ENCODE measurements at places on chromosomes 13 and 19.

GRCh38 chr19:34273121-34273520 lies 18.8 kb downstream of the GARRE1 start:
- DNase-seq: no peak

DNA sequence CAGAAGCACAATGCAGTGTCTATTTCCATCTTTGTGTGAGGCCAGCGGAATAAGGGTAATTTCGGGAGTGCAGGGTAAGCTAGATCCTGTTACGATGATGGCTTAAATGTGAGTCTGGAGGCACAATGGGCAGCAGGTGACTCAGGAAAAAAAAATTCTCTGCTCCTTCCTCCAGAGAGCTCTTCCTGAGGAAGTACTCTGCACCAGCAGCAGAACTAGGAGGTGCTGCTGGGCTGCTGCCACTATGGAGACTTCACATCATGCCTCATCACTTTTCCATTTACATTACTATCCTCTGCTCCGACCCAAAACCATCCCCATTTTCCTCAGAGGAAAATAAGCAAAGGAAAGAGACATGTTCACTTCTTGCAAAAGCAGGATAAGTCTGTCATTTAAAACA lies 282.0 kb downstream of the DNAJC15 start:
- DNase-seq: no peak

DNA sequence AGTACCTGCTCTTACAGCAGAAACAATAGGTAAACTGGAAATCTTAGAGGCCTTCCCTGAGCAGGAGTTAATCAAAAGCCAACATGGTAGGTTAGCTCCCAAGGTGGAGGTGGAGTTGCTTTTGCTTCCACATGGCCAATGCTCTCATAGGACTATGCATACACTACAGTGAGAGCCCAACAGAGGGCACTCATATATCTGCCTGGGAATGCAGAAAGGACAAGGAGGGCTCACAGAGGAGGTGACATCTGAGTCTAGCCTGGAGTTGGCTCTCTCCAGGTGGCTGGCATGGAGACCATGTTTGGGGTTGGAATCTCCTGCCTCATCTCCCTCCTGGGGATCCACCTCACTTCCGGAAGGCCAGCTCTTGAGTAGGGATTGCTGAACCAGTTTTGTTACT lies 34.6 kb downstream of the ATP8A2 start:
- no peak for DNase-seq

- DNase-seq: no peak
Observed at GRCh38 chr13:34583181-34583580, 358.9 kb upstream of the NBEA start.

DNA sequence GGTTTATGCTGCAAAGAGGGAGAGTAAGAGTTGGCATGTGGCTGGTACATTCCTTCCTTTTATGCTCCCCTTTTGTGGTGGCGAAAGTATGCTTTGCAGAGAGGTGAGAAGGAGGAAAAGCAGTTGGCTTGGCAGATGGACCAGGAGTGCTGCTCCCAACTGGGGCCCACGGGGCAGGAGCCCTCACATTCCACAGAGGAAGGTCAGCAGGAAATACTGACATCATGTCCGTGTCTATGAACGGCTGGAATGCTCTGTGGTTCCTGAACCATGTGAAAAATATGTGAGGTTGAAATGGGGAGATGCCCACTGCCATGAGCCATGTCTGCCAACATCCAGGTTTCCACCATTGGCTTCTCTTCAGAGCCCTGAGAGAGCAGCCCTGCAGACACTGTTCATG lies 33.3 kb upstream of the GAS6 start:
- no peak for DNase-seq

- DNase-seq: no peak
Observed at GRCh38 chr19:54521860-54522513, 19.4 kb downstream of the LAIR2 start.

- DNase-seq: no peak
Observed at GRCh38 chr19:34588249-34588648, 88.7 kb downstream of the SCGB2B2 start.

DNA sequence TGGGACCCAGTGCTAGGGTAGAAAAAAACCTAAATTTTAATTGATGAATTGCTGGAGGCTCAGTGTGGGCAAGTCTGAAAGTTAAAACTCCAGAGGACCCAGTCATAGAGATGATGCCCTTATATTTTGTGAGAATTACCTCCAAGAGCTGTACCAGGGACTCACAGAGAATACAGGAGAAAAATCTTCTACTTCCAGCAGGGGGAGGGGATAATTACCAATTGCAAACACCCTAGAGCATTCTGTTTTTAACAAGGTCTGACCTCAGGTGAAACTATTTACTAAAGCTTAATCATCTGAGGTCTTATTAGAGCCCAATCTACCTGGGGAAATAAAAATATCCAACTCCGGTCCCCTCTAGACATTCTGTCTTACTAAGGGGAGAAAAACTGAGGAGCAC lies 994.7 kb upstream of the MIR17HG start:
- no peak for DNase-seq

GRCh38 chr13:43061496-43062280 lies 38.3 kb downstream of the DNAJC15 start:
- no peak for DNase-seq

GRCh38 chr19:44756089-44756562 lies 7.6 kb downstream of the BCL3 start:
- no peak for DNase-seq

DNA sequence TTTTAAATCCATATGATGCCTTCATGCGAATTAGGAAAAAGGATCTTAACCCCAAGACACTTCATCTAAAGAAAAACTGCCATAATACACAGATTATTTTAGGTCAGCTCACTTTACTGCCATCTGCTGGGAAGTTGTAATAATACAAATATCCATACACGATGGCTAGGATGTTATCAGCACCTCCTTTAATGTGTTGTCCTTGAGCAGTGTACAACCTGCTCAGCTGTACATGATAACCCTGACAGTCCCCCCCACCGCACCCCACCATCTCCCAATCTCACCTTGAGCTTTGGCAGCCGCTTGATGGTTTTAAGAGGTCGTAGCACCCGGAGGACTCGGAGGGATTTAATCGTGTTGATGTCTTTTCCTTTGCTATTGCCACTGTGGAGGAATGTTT lies 112.2 kb downstream of the IER2 start:
- DNase-seq: no peak

- DNase-seq: no peak
Observed at GRCh38 chr19:48619692-48620585, 633 bp downstream of the SPHK2 start.

DNA sequence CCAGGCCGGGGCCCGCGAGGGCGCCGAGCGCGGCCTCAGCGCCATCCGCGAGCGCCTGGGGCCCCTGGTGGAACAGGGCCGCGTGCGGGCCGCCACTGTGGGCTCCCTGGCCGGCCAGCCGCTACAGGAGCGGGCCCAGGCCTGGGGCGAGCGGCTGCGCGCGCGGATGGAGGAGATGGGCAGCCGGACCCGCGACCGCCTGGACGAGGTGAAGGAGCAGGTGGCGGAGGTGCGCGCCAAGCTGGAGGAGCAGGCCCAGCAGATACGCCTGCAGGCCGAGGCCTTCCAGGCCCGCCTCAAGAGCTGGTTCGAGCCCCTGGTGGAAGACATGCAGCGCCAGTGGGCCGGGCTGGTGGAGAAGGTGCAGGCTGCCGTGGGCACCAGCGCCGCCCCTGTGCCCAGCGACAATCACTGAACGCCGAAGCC lies 3.3 kb downstream of the APOE start:
- no peak for DNase-seq

DNA sequence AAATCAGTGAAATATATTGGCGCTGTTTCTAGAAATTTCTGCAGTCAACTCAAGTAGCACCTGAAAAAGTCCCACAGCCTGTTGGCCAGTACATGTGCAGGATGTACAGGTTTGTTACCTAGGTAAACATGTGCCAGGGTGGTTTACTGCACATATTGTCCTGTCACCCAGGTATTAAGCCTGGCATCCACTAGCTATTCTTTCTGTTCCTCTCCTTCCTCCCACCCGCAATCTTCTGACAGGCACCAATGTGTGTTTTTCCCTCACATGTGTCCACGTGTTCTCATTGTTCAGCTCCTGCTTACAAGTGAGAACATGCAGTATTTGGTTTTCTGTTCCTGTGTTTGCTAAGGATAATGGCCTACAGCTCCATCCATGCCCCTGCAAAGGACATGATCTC lies 13.1 kb upstream of the SCEL start:
- no peak for DNase-seq
